ENCODE measurements at places on chromosomes 1 and 21.
A peak's percentile ranks its signal among the peaks of the same experiment; 100 is the strongest.

DNA sequence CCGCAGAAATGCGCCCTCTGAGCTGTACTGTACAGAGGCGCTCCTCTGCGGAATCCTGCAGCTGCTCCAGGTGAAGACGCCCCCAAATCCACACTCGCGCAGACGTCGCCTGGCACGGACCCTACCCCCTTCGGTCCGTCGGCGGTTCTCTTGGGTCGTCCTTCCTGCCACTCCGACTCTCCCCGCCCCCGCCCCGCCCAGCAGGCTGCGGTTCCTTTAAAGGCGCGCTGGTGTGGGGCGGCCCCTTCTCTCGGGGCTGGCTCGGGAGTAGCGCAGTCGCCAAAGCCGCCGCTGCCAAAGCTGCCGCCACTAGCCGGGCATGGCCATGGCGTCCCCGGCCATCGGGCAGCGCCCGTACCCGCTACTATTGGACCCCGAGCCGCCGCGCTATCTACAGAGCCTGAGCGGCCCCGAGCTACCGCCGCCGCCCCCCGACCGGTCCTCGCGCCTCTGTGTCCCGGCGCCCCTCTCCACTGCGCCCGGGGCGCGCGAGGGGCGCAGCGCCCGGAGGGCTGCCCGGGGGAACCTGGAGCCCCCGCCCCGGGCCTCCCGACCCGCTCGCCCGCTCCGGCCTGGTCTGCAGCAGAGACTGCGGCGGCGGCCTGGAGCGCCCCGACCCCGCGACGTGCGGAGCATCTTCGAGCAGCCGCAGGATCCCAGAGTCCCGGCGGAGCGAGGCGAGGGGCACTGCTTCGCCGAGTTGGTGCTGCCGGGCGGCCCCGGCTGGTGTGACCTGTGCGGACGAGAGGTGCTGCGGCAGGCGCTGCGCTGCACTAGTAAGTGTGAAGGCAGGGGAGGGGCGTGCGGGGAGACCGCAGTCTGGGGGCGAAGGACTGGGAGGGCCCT, at the start of gene RASSF5:
TSS of gene RASSF5 (plus strand) at position 248 of the 846 bp plus-strand sequence. CDS start at position 320, 72 bp downstream.
- no peak for DNase-seq

DNA sequence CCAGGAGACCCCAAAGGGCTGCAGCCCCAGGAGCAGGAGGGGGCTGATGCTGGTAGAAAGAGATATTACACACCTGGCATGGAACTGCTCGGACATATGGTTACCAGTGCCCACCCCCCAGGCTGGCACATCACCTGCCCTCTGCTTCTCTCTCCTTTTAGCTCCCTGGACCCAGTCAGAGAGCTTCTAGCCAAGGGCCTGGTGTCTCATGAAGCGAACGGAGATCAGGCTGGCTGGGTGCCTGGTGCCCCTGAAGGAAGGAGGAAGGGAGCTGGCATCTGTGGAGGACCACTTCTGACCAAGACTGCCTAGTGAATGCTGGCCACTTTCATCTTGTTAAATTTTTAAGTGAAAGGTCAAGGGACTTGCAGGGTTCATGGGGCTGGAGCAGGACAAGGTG, 53.1 kb downstream of the FOXO6 start:
- DNase-seq, result no peak

GRCh38 chr1:31010086-31010989, 55.2 kb downstream of the PUM1 start:
- peak; percentile 26 for DNase-seq

GRCh38 chr21:32844653-32845436, 73.3 kb upstream of the PAXBP1 start:
- peak; percentile 90 for DNase-seq

- peak; percentile 34 for DNase-seq
Observed at GRCh38 chr1:107622966-107623365, 342.0 kb downstream of the VAV3 start.

GRCh38 chr1:196608390-196609369, at the start of gene KCNT2:
Gene KCNT2, minus strand, starts transcription at chr1:196608440. Its CDS starts 131 bp downstream, at chr1:196608309.
- DNase-seq, result peak; percentile 14

DNA sequence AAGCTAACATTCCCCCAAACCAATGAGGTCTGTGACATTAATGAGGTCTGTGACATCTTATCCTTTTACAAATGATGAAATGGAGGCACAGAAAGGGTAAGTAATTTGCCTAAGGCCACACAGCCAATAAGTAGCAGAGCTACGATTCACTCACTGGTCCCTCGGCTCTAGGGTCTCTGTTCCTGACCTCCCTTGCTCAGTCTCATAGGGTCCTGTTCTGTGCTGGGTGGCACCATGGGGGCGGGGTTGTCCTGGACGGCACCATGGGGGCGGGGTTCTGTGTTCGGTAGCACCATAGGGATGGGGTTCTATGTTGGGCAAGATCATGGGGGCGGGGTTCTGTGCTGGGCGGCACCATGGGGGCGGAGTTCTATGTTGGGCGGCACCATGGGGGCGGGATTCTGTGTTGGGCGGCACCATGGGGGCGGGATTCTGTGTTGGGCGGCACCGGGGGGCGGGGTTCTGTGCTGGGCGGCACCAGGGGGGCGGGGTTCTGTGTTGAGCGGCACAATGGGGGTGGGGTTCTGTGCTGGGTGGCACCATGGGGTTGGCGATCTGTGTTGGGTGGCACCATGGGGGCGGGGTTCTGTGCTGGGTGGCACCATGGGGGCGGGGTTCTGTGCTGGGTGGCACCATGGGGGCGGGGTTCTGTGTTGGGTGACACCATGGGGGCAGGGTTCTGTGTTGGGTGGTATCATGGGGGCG, 55.6 kb downstream of the CLSTN1 start:
- DNase-seq, result no peak

DNA sequence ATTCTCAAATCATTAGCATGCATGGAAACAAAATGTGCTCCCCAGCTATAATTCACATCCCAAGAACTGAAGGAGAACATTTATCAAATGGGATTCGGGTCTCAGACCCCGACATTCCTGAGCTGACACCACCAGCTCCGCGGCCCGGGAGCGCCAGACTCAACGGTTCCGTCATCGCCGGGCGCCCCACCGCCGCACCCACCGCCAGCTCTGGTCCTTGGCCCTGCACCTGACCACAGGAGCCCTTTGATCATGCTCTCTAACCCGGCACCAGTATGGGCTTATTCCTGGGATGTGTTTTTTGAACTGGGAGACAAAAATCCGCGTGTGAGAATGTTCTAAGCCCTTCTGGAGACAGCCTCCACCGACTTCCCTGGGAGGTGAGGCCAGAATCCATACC, 43.6 kb downstream of the HLCS start:
- DNase-seq, result no peak

GRCh38 chr1:166069390-166069789, 97.4 kb downstream of the FAM78B start:
- no peak for DNase-seq

GRCh38 chr1:175481126-175482070, 262.0 kb downstream of the TNR start:
- no peak for DNase-seq

DNA sequence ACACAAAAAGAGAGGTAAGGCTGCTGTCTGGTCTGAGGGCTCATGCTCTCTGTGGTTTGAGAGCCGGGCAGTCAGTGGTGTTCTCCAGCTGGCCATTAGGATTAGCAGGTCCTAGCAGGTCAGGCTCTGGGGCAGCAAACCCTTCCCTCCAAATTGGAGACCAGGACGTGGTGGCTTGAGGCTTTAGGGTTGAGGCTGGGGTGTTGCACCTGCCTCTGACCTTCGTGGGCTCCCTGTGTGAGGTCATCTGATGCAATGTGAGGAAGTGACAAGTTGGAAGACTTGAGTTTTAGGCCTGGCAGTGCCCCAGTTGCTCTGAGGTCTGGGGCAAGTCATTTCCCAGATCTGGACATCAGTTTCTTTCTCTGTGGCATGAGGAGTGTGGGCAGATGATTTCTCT, 24.4 kb downstream of the SZRD1 start:
- DNase-seq, result no peak

DNA sequence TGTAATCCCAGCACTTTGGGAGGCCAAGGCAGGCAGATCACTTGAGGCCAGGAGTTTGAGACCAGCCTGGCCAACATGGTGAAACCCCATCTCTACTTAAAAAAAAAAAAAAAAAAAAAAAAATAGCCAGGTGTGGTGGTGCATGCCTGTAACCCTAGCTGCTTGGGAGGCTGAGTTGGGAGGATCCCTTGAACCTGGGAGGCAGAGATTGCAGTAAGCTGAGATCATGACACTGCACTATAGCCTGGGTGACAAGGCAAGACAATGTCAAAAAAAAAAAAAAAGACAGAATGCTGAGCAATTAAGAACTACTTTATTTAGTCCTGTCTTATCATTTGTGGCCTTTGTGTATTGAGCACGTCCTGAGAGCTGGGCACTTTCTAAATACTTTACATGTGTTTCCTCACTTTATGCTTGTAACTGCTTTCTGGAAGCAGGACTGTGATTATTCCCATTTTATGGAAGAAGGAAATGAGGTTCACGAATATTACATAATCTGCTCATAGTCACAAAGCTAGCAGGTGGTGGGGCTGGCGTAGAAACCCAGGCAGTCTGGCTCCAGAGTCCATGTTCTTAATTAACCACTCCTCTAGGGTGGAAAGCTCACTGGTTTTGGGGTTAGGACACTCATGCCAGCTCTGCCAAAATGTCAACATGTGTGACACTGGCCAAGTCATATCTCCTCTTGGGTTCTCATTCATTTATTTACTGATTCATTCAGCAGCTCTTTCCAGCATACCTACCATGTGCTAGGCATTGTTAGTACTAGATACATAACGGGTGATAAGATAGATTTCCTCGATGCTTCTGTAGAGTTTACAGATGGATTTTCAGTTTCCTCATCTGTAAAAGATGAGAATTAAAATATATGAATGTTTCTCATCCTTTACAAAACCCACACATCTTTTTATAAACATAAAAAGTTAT, 57.7 kb downstream of the DDR2 start:
- DNase-seq, result no peak

- no peak for DNase-seq
Observed at GRCh38 chr1:68205794-68206358, 26.4 kb downstream of the WLS start.

DNA sequence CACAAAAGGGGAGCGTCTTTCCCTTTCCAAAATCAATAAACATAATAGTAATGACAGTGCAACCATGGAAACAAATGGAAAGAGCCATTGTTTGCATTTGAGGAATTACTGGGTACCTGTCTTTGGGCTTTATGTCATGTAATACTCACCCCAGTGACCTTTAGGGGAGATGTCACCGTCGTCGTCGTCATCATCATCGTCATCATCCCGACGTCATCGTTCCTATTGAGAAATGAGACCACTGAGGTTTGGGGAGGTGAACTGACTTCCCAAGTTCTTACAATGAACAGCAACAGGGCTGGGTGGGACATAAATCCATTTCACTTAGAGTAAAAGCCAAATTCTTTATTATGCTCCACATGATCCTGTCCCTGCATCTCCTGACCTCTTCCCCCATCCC, 168.9 kb upstream of the KAZN start:
- DNase-seq, result no peak
